ENCODE measurements at places on chromosomes 5 and 9.

- no peaks in the 10 kb centered on the region for H3K27me3 ChIP-seq
- no peak overlapping the region for H3K27ac ChIP-seq
- no peak overlapping the region for H3K4me3 ChIP-seq
- no peak for DNase-seq
Observed at GRCh38 chr9:16337322-16338029, 533.0 kb downstream of the BNC2 start.

DNA sequence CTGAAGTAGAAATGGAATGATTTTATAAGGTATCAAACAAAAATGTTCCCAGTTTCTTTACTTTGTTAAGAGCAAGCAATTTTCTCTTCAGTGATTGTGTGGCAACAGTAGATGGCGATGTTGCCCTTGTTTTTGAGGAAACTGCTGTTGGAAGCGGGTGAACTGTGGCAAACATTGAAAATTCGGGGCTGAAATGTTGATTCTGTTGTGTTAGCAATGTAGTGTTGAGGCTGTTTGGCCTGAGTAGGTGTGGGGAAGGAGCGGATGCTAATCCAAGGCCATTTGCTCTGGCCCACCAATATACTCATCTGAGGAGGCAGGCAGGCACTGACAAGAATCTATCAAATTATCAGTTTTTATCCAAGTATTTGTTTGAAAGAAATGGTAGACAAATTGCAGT lies 129.8 kb downstream of the SLC12A2 start:
- no peak overlapping the region for H3K4me3 ChIP-seq
- no peaks in the 10 kb centered on the region for H3K36me3 ChIP-seq
- peak; percentile 83 for DNase-seq
- no peak overlapping the region for H3K27ac ChIP-seq

- H3K27me3 ChIP-seq: peaks cover 16% of the 10 kb centered on the region
- no peaks in the 10 kb centered on the region for H3K4me1 ChIP-seq
- H3K36me3 ChIP-seq: no peaks in the 10 kb centered on the region
- H3K27ac ChIP-seq: no peak overlapping the region
- DNase-seq: no peak
Observed at GRCh38 chr5:126647071-126647470, 46.3 kb downstream of the PHAX start.

- H3K4me1 ChIP-seq: peaks cover 29% of the 10 kb centered on the region
- H3K4me3 ChIP-seq: no peak overlapping the region
- H3K27ac ChIP-seq: no peak overlapping the region
- H3K36me3 ChIP-seq: peaks cover 47% of the 10 kb centered on the region
- no peaks in the 10 kb centered on the region for H3K27me3 ChIP-seq
Observed at GRCh38 chr9:20538956-20539355, 83.3 kb downstream of the MLLT3 start.

- no peak overlapping the region for H3K27ac ChIP-seq
- peaks cover 17% of the 10 kb centered on the region for H3K36me3 ChIP-seq
- H3K4me3 ChIP-seq: no peak overlapping the region
Observed at GRCh38 chr5:65987982-65988381, 61.6 kb downstream of the ERBIN start.

GRCh38 chr5:179318221-179318955 lies 26.9 kb downstream of the ADAMTS2 start:
- no peaks in the 10 kb centered on the region for H3K36me3 ChIP-seq
- H3K27me3 ChIP-seq: no peaks in the 10 kb centered on the region
- no peak overlapping the region for H3K27ac ChIP-seq
- H3K4me3 ChIP-seq: no peak overlapping the region
- DNase-seq: no peak
- no peaks in the 10 kb centered on the region for H3K4me1 ChIP-seq

DNA sequence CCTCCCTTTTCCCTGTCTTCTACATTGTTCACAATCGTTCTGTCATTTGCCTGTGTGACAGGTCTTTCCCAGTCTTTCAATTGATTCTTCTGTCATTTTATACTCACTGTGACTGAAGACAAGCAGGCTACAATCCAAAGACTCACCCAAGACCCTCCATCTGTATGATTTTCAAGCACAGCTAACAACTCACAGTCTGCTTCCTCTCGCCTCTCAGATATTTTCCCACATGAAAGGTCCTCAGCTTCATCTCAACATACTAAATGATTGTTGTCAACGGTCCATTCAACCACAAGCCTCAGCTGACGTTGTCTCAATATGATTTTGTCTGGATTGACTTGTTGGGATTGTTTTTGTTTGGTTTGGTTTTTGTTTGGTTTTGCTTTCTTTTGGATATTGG lies 346.5 kb downstream of the NFIB start:
- H3K27me3 ChIP-seq: no peaks in the 10 kb centered on the region
- DNase-seq: no peak
- no peak overlapping the region for H3K4me3 ChIP-seq
- no peaks in the 10 kb centered on the region for H3K4me1 ChIP-seq
- no peaks in the 10 kb centered on the region for H3K36me3 ChIP-seq

- H3K36me3 ChIP-seq: no peaks in the 10 kb centered on the region
- no peaks in the 10 kb centered on the region for H3K4me1 ChIP-seq
- DNase-seq: no peak
- H3K27ac ChIP-seq: no peak overlapping the region
- H3K4me3 ChIP-seq: no peak overlapping the region
Observed at GRCh38 chr5:110008131-110008530, 318.4 kb downstream of the MAN2A1 start.

GRCh38 chr9:25472085-25472607 lies 206.1 kb downstream of the TUSC1 start:
- H3K27ac ChIP-seq: no peak overlapping the region
- H3K27me3 ChIP-seq: no peaks in the 10 kb centered on the region
- no peaks in the 10 kb centered on the region for H3K36me3 ChIP-seq
- no peaks in the 10 kb centered on the region for H3K4me1 ChIP-seq

- peak overlapping the region; percentile 53 for H3K4me3 ChIP-seq
- H3K27me3 ChIP-seq: no peaks in the 10 kb centered on the region
- peak; percentile 78 for DNase-seq
Observed at GRCh38 chr5:134964359-134965270, 3.1 kb upstream of the CATSPER3 start.

GRCh38 chr9:130199605-130200004 lies 27.4 kb downstream of the NCS1 start:
- H3K4me1 ChIP-seq: no peaks in the 10 kb centered on the region
- H3K27ac ChIP-seq: no peak overlapping the region
- DNase-seq: no peak

DNA sequence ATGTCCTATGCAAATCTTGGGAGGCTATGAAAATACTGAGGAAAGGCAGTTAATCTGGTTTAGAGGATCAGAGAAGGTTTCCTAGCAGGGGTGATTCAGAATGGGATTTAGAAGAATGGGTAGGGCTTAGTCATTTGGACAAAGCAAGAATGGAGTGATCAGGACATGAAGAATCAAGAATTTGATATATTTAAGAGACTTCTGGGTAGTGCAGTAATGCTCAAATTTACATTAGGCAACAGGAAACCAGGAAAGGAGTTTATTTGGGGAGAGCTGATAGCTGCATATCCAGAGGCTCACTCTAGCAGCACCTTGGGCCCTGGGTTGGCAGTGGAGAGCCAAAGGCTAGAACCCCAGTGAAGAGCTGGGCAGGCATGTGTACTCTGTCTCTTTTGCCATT lies 78.9 kb upstream of the PAPPA start:
- H3K4me1 ChIP-seq: no peaks in the 10 kb centered on the region
- H3K27ac ChIP-seq: no peak overlapping the region
- H3K4me3 ChIP-seq: no peak overlapping the region
- no peaks in the 10 kb centered on the region for H3K36me3 ChIP-seq
- H3K27me3 ChIP-seq: no peaks in the 10 kb centered on the region

DNA sequence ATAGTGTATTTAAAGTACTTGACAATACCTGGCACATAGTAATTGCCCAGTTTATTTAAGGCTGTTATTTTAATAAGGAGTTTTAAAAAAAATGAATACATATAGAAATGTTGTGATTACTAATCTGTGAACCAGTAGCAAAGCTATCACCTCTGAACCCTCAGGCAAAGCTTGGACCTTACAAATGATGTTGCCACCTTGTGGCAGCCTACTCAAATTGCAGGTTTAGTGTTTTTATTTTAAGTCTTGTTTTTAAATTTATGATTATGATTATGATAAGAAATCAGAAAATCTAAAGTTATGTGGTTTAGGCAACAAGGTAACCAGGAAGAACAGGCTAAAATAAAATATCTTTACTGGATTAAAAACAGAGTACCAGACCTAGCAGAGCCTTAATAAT lies 35.8 kb downstream of the PPARGC1B start:
- no peak for DNase-seq
- H3K36me3 ChIP-seq: peaks cover 9% of the 10 kb centered on the region
- no peak overlapping the region for H3K27ac ChIP-seq
- H3K4me3 ChIP-seq: no peak overlapping the region

DNA sequence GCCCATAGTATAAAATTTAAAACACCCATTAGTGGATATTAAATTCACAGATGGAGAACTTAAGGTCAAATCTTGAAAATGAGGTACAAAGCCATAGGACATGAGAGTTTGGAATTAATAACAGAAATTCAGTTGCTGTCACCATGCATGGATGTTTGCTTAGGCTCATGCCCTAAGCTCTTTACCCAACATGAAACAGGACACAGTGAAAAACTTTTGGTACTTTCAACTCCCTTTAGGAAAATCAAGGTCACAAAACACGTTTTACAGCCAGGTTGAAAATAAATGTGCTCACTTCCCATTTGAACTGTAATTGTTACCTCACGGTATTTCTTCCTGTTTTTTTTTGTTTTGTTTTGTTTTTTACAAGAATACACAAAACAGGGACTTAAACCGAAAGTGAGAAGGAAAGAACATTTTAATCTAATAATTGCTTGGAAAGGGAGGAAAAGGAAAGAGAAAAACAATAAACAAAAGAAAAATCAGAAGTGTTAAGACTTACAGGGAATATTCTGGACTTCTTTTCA lies 6.1 kb upstream of the TOPORS start:
- no peak overlapping the region for H3K27ac ChIP-seq
- no peaks in the 10 kb centered on the region for H3K27me3 ChIP-seq
- peaks cover 13% of the 10 kb centered on the region for H3K4me1 ChIP-seq
- H3K4me3 ChIP-seq: no peak overlapping the region
- peaks cover 7% of the 10 kb centered on the region for H3K36me3 ChIP-seq

DNA sequence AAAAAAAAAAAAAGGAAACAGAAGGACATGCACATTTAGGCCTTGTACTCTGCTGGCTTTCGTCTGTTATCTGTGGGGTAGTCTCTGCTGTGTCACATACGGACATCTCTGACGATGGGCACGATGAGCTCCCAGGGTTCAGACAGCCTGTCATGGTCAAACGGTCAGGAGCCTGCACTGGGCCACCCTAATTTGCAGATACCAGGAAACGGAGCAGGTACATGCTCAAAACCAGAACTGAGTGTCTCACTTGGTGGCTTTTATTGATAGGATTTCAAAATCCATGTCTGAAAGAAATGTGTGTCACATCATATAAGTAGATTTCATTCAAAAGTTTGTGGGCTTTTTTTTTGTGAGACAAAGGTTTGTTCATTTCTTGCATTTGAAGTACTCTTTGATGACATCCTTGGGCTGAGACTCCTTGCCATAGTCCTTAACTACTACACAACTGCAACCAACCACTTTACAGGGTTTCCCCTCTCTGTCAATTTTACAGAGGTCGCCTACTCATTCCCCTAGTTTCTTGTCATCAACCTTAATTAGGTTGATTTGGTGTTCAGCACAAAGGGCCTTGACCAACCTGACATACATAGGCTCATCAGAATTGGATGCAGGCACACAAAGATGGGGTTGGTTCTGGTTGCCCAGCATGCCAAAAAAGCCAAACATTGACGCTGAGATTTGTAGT lies 9.0 kb downstream of the CKMT2 start:
- no peak overlapping the region for H3K4me3 ChIP-seq
- H3K27me3 ChIP-seq: no peaks in the 10 kb centered on the region
- no peak overlapping the region for H3K27ac ChIP-seq
- no peak for DNase-seq
- no peaks in the 10 kb centered on the region for H3K4me1 ChIP-seq
- H3K36me3 ChIP-seq: no peaks in the 10 kb centered on the region

GRCh38 chr9:122225312-122226141 lies 3.2 kb downstream of the LHX6 start:
- peaks cover 51% of the 10 kb centered on the region for H3K27me3 ChIP-seq
- DNase-seq: no peak
- no peaks in the 10 kb centered on the region for H3K4me1 ChIP-seq
- H3K36me3 ChIP-seq: no peaks in the 10 kb centered on the region

GRCh38 chr5:170861917-170862766 lies at the start of gene RANBP17:
RANBP17 (plus strand) TSS chr5:170862018.
- no peak within 1 kb of the TSS for H3K27ac ChIP-seq
- peaks cover 13% of the 10 kb centered on the region for H3K36me3 ChIP-seq
- no peak within 1 kb of the TSS for H3K4me3 ChIP-seq
- no peak for DNase-seq

DNA sequence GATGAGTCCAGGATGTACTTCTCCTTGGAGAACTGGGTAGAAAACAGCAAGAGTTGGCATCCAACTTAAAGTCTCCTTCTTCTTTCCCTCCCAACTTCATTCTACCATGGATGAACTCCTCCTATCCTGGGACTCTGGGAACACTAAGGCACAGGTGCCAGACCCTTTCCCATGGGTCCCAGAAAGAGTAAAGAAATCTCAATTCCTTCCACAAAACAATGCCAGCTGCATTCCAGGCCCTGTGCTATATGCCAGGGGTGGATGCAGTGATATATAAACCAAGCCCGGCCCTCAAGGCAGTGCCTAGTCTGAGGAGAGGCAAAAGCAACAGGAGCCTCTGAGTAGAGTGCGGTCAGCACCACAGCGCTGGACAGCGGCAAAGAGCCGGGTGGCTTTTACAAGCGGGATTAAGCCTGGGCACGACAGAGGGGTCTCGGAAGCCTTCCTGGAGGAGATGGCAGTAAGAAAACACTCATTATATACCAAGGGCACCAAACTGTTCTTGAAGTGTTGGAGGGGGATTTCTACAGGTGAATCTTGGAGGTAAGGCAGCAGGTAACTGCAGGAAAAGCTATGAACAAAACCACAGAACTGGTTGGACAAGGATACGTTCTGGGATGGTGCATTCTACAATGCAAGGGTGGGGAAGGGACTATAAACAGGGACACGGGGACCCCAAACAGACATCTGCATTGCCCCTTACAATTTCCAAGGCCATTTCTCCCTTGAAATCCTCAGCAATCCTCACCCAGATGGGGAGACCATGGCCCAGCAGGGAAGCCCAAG lies 16.4 kb upstream of the TOR2A start:
- peaks cover 42% of the 10 kb centered on the region for H3K36me3 ChIP-seq
- DNase-seq: no peak
- no peak overlapping the region for H3K27ac ChIP-seq
- H3K4me1 ChIP-seq: peaks cover 6% of the 10 kb centered on the region
- H3K27me3 ChIP-seq: no peaks in the 10 kb centered on the region

GRCh38 chr9:129270903-129271431 lies 92.9 kb upstream of the IER5L start:
- H3K4me3 ChIP-seq: peak overlapping the region; percentile 60
- H3K4me1 ChIP-seq: peaks cover 28% of the 10 kb centered on the region
- DNase-seq: peak; percentile 70
- no peaks in the 10 kb centered on the region for H3K36me3 ChIP-seq

Data from activated CD4-positive, alpha-beta T cell treated with anti-CD3 and anti-CD28 coated beads, Interleukin-2, amount 10 ng/mL, durations not matched to agents 24 days and 14 days (primary cell).